ENCODE measurements at places on chromosomes 1 and 21.

DNA sequence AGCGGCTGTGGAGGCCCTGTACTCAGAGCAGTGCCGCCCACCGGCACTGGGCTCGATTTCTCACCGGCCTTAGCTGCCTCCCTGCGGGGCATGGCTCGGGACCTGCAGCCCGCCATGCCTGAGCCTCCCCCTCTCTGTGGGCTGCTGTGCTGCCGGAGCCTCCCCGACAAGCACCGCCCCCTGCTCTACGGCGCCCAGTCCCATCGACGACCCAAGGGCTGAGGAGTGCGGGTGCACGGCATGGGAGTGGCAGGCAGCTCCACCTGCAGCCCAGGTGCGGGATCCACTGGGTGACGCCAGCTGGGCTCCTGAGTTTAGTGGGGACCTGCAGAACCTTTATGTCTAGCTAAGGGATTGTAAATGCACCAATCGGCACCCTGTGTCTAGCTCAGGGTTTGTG is 5.2 kb upstream of the SOD1 start:
- DNase-seq = no peak

- no peak for DNase-seq
Observed at GRCh38 chr1:98084188-98084587, 163.4 kb upstream of the DPYD start.

- DNase-seq = no peak
Observed at GRCh38 chr1:173023343-173023742, 27.4 kb downstream of the TNFSF18 start.

GRCh38 chr1:164609089-164609488 is 50.1 kb downstream of the PBX1 start:
- DNase-seq = no peak

- no peak for DNase-seq
Observed at GRCh38 chr1:178451529-178451928, 45.2 kb downstream of the CLEC20A start.

DNA sequence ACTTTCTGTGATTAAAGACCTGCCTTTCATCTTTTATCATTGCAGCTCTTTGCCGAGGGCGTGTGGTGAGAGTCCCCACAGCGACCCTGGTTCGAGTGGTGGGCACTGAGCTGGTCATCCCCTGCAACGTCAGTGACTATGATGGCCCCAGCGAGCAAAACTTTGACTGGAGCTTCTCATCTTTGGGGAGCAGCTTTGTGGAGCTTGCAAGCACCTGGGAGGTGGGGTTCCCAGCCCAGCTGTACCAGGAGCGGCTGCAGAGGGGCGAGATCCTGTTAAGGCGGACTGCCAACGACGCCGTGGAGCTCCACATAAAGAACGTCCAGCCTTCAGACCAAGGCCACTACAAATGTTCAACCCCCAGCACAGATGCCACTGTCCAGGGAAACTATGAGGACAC is 32.0 kb downstream of the PTGFRN start:
- no peak for DNase-seq

GRCh38 chr1:35646043-35646442 is 4.7 kb upstream of the PSMB2 start:
- no peak for DNase-seq

DNA sequence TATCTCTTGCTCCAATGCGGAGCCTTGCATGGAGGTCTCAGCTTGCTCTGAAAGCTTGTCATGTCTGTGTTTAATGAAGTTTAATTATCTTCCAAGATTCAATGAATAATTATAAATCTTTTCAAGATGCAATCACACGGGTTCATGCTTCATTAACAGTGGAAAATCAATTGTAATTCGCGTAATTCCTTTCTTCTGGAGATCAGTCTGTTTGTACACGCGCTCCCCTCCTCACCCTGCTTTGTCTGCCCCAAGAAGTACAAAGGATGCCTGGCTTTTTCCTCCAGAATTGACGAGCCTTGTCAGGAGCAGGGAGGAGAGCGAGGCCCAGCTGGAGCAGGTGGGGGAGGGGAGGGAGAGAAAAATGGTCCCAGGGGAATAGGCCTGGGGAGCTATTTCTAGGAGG is 65.0 kb upstream of the DISP3 start:
- DNase-seq = no peak

DNA sequence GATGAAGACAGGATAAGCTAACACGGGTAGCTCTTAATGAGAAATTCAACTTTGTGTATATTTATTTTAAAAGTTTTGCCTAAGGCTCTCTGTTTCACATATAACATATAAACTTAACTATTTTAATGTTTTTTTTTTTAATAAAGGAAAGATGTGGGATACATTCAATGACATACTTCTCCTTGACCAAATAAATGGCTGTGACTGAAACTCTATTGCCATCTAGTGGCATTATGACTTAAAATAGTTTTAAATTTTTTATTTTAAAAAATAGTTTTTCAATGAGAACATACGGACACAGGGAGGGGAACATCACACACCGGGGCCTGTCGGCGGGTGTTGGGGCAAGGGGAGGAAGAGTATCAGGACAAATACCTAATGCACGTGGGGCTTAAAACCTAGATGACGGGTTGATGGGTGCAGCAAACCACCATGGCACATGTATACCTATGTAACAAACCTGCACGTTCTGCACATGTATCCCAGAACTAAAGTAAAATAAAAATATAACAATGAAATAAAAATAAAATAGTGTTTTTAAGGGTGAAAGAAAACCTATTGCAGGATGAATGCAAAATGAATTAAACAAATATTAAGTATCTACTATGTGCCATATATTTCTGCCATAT is 83.4 kb downstream of the LYST start:
- no peak for DNase-seq

- DNase-seq = no peak
Observed at GRCh38 chr1:82446955-82447354, 646.2 kb downstream of the ADGRL2 start.

DNA sequence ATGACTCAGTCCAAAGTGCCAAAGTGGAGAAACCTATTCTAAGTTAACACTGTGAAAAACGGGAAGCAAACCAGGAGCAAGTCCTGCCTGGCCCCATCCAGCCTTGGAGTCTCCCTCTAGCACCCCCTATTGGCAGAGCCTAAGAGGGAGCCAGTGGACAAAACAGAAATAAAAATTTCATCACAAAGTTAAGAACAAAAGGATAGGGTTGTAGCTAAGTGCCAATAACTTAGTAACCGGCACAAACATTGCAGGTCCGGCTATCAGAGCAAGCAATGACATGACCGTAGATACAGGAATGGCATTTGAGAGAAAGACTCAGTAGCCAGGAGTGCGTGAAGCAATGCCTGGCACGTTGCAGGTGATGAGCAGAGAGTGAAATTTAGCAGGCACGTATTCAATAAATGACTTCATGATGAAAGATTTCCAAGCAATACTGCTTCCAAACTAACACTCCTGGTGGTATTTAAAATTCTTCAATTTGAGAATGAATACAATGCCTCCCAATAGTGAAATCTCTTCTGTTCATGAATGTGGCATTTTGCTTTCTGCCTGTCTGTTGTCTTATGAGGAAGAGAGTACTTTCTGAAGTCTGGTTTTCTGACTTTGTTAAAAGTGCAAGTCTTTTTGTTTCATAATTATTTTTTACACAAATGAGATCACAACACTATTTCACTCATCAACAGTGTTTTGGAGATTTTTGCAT is 391.0 kb downstream of the OMA1 start:
- DNase-seq = no peak

GRCh38 chr1:23638786-23639241 is 52.8 kb upstream of the RPL11 start:
- no peak for DNase-seq

- DNase-seq = no peak
Observed at GRCh38 chr21:41634211-41634694, 126.3 kb upstream of the TMPRSS2 start.

DNA sequence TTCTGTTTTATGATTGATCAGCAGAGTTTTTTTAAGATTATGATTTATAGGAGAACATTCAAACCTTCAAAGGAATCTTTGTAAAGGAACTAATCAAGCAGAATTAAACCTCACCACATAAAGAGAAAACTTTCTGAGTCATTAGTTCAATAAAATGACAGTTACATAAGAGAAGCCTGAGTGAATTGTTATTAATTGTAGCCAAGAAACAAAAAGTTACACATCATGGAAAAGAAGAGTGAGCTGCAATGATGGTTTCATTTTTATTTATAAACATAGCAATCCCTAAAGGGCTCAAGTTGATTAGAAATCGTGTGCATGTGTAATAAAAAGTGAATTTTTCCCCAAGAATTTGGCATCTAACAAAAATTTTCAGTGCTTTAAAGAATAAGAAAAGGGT is 731.4 kb downstream of the LTN1 start:
- no peak for DNase-seq

DNA sequence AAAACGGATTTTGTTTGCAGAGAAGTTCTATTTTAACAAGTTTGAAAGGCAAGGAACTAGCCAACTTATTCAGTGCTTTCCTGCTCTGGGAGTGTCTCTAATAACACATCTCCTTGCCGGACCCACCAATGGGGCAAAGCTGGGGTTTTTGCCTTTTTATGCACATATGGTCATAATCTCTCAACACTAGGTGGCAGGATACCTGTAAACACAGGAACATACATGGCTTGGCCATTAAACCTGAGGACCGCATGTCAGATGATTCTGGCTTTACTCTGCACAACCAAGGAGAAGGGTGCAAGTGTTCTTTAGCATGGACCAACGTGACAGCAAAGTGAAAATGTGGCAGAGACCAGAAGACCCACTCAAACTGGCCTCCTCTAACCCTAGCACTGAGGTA is 4.9 kb downstream of the TMEM9 start:
- DNase-seq = no peak

- no peak for DNase-seq
Observed at GRCh38 chr1:235930543-235930942, 63.8 kb upstream of the LYST start.

- DNase-seq = no peak
Observed at GRCh38 chr21:33840771-33841170, 74.8 kb downstream of the ATP5PO start.

DNA sequence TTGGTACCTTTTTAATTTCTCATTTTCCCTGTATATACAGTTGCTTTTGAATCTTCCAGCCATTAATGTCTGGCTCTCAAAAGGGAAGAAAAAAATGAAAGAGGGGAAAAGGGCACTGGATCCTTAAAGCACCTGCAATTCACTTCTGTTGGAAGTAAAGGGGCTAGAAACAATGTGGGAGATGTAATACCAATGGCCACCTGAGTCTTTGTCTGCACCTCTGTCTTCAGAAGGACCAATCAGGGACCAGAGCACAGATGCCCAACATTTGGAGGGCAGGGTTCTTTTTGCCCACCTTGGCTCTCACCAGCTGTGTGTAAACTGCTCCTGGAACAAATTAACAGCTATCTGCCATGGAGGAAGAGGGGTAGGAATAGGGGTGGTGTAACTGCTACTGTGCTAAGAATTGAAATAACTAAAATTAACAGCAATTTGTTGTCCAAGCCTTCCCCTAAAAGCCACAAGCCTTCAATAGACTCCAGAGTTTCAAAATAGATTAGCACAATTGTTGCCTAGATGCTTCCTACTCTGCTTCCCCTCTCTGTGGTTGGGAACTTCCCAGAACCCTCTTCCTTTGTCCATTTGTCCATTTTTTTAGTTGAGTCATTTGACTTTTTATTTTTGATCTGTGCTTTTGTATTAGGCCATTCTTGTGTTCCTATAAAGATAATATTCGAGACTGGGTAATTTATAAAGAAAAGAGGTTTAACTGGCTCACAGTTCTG is 11.5 kb upstream of the LRRC8B start:
- DNase-seq = no peak

DNA sequence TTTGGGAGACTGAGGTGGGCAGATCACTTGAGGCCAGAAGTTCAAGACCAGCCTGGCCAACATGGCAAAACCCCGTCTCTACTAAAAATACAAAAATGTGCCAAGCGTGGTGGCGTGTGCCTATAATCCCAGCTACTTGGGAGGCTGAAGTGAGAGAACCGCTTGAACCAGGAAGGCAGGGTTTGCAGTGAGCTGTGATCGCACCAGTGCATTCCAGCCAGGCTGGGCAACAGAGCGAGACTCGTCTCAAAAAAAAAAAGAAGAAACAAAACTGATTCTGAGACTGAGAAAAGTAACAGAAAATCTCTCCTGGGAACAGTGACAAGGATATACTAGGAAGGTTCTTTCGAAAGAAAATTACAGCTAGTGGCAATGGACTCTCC is 20.9 kb downstream of the USP48 start:
- no peak for DNase-seq

Measured in activated CD4-positive, CD25-positive, alpha-beta regulatory T cell treated with anti-CD3 and anti-CD28 coated beads, Interleukin-2, amount 50 U/mL, for 16 hours (primary cell).